ENCODE measurements at places on chromosomes 7 and 10.
A peak's percentile ranks its signal among the peaks of the same experiment; 100 is the strongest.

GRCh38 chr7:156073366-156074052, 261.2 kb upstream of the SHH start:
- DNase-seq = no peak

- no peak for DNase-seq
Observed at GRCh38 chr7:156906200-156906649, 13.2 kb upstream of the LMBR1 start.

DNA sequence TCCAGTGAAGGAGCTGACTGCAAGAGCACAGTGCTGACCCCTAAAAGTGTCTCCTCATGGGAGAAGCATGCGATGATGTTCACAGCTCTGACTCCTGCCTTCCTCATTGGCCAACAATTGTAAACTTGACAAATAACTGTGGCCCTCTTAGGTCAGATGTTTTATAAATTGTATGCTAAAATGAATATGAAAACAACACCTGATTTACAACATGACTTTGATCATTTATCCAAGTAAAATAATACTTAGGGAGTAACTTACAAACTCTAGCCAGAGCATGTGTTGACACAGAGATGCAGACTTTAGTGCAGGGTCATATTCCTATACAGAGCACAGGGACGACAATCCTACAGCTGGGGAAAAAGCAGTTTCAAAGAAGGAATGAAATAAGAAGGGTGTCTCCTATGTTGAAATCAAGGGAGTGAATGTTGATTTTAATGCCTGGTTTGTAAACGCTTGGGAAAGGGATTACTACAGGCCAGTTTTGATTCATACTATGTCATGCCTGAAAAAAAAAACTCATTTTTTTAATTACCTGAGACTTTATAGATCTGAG, 391.4 kb upstream of the AKR1E2 start:
- no peak for DNase-seq

DNA sequence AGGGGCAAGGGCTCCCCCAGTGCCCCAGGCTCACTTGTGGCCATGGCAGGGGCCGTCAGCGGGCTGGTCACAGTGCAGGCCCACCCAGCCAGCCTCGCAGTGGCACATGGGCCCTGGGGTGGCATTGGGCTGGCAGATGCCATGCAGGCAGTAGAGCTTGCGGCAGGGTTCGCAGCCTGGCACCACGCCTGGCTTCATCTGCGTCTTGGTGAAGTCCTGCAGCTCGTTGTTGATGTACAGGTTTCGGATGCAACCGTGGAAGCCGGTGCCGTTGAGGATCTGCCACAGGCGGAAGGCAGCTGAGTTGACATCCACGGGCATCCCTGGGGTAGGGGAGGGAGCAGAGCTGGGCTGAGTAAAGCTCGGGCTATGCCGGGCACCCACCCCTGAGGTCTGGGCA, 170.6 kb downstream of the LCOR start:
- no peak for DNase-seq

GRCh38 chr10:87656431-87657072, 3.1 kb upstream of the PAPSS2 start:
- DNase-seq = peak; percentile 34

DNA sequence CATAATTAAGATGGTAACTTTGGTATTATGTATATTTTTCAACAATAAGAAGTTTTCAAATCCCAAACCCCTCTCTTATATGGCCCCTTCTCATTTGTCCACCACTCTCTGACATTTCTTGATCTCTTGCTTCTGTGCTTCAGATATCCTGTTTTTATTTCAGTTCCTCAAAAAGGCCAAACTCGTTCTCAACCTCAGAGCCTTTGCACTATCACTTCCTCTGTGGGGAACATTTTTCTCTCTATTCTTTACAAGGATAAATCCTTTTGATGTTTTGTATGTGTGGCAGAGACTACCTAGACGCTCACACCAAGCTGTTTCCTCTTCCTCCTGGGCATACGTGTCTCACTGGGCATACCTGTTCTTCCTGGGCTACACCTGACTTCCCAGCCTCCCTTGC, 54.2 kb upstream of the FRMD4A start:
- DNase-seq = no peak

- DNase-seq = no peak
Observed at GRCh38 chr10:51667678-51668335, 31.6 kb downstream of the CSTF2T start.

DNA sequence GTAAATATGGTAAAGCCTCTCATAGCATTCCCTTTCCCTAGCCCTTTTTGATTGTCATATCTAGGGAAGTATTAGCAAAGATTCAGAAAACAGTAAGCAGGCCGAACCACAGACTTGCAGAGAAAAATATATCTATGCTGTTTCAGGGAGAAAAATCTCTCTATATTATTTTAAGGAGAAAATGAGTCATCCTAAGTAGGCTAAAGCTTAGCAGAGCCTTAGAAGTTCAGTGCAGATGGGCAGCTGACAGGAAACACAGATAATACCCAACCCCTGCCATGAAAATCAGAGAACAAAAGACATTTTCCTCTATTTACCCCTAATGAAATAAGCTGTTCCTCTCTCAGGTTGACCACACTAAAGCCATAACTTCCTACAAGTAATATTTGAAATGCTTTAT, 16.5 kb downstream of the C1QL3 start:
- DNase-seq = no peak

DNA sequence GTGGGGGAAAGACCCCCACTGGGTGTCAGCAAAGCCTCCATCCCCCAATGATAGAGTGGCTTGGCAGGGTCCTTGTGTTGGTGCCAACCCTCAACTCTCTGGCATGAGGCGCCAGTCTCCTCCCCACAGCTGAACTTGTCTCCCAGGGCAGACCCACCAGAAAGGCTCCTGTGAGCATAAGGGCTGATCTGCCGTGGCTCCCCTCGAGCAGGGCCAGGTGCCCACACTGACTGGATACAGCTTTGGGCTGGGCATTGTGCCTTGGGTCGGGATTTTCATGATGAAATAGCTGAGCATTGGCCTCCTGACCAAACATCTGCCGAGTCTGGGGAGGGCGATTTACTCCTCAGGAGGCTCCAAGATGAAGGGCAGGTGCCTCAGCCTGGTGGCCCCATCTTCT, 68.1 kb upstream of the NPTX2 start:
- DNase-seq = no peak
